ENCODE measurements at places on chromosomes 2 and 18. TPM values are rescaled to one million over a fixed set of nuclear protein-coding genes. Genes with fewer than 3 reads are reported as not detected.

The NFATC1 gene
- polyA plus RNA-seq, result 14.7 TPM

The CDH2 gene
- polyA plus RNA-seq, result 75.6 TPM

The CD207 gene
- 0.18 TPM for polyA plus RNA-seq

The RAB17 gene
- 2.1 TPM for polyA plus RNA-seq

The GNLY gene
- 2.6 TPM for polyA plus RNA-seq

DNA sequence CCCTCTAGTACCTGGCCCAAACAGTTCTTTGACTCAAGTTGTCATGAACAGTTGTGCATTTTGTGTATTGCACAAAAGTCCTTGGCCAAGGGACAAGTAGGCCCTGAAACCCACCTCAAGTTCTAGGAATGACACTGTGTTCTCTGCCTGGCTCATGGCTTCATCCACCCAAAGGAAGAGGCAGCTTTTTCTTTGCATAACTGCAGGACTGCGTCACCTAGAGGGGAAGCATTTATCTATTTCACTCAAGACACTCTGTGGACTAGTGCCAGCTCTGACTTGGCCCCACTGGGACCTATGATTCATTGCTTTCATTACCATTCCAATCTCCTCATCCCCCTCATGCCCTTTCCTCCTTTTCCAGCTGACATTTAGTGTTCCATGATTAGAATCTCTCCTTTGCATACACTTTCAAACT is 119.3 kb upstream of the SIX2 start:
- peak; percentile 55 for DNase-seq

GRCh38 chr2:216777637-216778273 is 82.1 kb downstream of the TNP1 start:
- no peak for DNase-seq

DNA sequence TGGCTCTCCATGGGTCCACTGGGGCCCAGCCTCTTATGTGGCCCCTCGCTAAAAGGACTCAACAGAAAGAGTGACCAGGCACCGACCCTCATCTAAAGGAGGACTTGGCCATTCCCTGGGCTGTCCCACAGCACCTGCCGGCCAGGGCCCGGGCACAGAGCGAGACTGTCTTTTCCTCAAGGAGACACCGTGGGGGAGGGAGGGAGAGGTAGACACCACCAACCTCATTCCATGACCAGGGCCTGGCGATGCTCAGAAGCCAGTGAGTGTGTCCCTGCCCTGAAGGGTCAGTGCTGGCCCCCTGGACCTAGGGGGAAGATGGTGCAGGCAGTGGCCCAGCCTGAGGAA is 39.8 kb upstream of the ALPP start:
- DNase-seq, result no peak

- no peak for DNase-seq
Observed at GRCh38 chr2:84969511-84970209, 1.3 kb upstream of the KCMF1 start.

DNA sequence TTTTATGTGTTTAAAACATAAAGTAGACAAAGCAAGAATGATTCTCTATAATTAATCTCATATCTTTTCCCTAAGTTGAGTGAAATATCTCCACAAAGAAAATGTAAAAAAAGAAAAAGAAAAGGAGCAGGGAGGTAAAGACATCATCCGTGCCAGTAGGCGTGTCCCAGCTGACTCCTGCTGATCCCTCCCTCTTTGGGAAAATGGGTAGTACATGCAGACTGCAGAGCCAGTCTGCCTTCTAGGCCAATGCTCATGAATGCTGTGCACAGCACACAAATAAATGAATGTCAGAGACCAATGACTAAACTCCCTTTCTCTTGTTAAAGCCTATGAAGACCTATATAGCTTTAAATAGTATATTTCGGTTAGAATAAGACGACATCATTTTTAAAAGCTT is 64.7 kb downstream of the RAPH1 start:
- peak; percentile 53 for DNase-seq

DNA sequence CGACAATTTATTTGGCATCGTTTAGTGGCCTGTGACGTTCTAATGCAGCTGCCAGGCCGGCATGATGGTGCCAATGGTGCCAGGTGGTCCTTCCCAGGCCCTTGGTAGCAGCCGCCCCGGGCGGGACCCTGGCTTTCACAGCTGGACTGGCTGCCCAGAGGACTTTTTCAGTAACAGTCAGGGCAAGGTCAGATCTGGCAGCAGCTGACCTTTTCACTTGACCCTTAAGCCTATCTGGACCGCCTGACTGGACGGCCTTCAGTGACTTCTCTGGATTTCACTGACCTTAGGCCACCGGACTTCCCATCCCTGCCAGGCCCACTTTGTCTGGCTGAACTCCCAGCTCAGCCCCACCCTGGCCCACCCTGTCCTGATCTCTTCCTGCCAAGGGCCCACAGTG is 15.9 kb downstream of the TRIB2 start:
- DNase-seq, result peak; percentile 84

All from right cardiac atrium (tissue), 5 donors.